ENCODE measurements at places on chromosomes 6 and 20.

GRCh38 chr20:4181956-4182945, 166.9 kb upstream of the RNF24 start:
- no peak for DNase-seq

DNA sequence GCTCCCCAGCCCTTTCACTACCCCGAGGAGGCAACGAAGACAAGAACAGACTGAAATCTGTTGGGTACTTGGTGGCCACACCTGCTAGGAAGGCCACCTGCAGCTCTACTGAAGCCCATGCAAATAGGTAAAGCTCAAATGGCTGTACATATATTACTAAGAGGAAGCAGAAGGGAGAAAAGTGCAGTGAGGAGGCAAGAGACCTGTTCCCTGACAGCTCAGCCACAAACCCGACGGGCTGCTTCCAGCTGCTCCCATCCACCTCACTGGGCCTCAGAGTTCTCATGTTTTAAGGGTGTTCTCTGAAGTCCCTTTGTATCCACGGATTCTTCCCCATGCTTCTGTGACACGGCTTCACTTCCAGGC, 24.6 kb downstream of the TRAM2 start:
- DNase-seq = peak; percentile 30

- no peak for DNase-seq
Observed at GRCh38 chr6:11142296-11143027, 30.9 kb upstream of the ERVFRD-1 start.

DNA sequence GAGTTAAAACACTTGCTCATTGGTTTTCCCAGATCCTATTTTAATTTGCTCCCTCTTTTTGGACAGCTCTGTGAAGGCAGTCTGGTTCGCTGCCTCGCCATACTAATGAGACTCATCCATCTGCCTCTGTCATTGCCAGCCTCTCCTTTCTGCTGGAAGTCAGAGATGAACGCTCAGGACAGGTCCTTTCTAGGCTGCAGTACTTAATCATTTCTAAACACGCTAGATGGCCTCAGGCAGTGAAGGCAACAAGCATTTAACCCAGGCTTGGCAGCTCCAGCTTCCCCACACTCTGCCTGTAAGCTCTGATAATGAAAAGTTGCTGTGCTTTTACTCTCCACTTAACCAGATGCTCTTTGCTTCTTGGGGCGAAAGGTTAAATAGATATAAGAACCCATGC, 286.7 kb upstream of the POU3F2 start:
- no peak for DNase-seq

- no peak for DNase-seq
Observed at GRCh38 chr20:53042521-53042920, 70.4 kb downstream of the TSHZ2 start.

DNA sequence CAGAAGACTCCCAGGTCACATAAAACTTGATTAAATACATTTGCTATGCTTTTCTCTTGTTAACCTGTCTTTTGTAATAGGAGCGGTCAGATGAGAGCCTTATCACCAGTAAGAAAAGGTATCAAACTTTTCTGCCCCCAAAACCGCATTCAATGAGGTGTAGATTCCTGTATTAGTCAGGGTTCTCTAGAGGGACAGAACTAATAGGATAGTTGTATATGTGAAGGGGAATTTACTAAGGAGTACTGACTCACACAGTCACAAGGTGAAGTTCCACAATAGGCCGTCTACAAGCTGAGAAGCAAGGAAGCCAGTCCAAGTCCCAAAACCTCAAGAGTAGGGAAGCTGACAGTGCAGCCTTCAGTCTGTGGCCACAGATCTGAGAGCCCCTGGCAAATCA, 32.7 kb downstream of the PTPRK start:
- no peak for DNase-seq

GRCh38 chr6:68778356-68779020, 143.4 kb downstream of the ADGRB3 start:
- DNase-seq = peak; percentile 7

- no peak for DNase-seq
Observed at GRCh38 chr6:107399935-107400334, 59.4 kb downstream of the PDSS2 start.

DNA sequence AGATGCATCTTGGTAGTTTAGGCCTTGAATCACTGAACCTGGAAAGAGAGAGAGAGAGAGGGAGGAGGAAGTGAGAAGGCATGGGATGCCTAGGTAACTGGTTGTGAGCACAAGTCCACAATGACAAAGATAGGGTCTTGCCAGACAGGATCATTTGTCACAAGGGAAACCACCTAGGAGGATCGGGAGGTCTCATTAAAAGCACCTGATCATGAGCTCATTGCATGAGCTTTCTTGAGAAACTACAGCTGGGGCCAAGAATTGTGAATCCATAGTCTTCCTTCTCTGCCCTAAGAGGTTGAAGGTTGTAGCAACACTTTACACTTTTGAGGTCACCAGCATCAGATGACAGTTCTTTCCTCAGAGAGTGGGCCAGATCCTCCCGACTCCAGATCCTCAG, 195.7 kb downstream of the CD83 start:
- DNase-seq = no peak

DNA sequence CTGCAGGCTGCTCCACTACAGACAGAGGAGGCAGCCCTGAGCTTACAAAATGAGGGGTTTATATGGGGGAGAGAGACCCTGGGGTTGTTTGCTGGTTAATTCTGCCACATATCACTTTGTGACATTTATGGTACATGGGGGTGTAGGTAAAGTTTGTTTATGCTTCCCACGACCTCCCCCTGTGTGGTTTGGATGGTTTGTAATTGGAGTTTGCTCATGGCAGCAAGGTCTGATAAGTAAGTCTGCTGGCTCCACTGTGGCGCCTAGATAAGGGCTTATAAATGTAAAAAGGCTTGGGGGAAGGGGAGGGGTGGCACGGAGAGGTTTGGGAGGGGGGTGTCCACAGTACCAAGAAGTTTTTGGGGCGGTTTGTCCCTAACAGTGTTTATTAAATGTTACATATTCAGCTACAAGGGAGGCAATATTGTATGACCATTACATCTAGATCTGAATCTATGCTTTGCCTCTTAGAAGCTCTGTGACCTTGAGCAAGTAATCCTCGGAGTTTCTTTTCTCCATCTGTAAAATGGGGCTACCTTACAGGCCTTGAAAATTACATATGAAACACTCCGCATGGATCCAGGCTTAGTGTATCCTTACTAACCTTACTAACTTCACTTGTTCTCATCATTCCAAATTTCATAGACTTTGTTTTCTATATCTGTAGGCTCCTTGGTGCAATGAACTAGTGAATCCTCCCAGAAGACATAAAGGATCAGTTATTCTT, 204.8 kb upstream of the NOX3 start:
- DNase-seq = no peak

GRCh38 chr6:108835218-108835850, 12.9 kb upstream of the ARMC2 start:
- DNase-seq = peak; percentile 44

- no peak for DNase-seq
Observed at GRCh38 chr20:20333866-20334265, 34.0 kb upstream of the INSM1 start.

- no peak for DNase-seq
Observed at GRCh38 chr20:52166150-52166549, 25.4 kb downstream of the ZFP64 start.

GRCh38 chr20:11791835-11792567, 125.7 kb upstream of the BTBD3 start:
- DNase-seq = no peak

DNA sequence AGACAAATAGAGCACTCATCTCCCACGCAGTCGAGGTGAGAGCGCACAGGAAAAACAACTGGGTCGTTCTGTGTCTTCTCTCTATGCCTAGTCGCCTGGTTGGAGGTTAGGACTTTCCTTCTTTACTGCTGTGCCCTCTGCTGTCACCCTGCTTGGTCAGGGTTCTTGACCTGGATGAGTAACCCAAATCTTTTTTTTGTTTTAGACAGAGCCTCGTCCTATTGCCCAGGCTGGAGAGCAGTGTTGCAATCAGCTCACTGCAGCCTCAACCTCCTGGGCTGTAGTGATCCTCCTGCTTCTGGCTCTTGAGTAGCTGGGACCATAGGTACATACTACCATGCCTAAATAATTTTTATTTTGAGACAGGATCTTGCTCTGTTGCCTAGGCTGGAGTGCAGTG, 24.5 kb downstream of the PRPF6 start:
- no peak for DNase-seq

DNA sequence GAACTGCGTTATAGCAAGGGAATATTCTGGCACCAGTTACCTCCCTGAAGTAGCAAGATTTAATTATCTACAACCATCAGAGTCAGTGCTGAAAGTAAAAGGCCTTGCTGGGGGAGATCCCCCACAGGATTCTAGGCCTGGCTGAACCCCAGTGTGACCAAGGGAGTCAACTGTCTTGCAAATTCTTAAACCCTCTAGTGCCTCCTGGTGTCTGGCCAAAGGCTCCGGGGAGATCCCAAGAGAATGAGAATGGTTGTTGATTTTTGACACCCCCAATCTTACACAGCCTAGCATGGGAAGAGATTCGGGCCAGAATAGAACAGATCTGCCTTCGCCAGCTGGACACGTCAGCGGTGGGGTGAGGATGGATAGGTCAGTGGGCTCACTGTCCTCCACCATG, 179.4 kb downstream of the ERMARD start:
- no peak for DNase-seq

Measured in right kidney (tissue), 9 donors.